ENCODE measurements at places on chromosomes 16 and 17. TPM values are rescaled to one million over a fixed set of nuclear protein-coding genes. Genes with fewer than 3 reads are reported as not detected.
A peak's percentile ranks its signal among the peaks of the same experiment; 100 is the strongest.

DNA sequence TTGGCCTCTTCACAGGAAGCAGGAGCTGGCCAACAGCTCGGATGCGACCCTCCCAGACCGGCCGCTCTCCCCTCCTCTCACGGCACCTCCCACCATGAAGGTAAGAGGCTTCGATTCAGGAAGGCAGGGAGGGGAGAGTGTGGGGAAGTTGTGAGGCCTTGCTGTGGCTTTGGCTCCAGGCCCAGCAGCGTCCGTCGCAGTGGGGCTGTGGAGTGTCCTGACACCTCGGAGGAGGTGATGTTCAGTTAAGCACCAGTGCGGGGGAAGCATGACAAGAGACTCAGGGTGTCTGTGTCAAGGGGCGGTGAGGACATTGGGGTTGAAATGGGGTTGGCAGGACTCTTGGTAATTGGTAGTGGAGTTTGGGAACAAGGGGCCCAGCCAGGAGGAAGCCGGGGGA lies 109.0 kb downstream of the RAP1GAP2 start:
- H3K4me3 ChIP-seq = no peak overlapping the region
- no peak overlapping the region for H3K27ac ChIP-seq
- no peaks in the 10 kb centered on the region for H3K27me3 ChIP-seq
- no peaks in the 10 kb centered on the region for H3K36me3 ChIP-seq

- peaks cover 49% of the 10 kb centered on the region for H3K27me3 ChIP-seq
- no peaks in the 10 kb centered on the region for H3K36me3 ChIP-seq
- no peaks in the 10 kb centered on the region for H3K4me1 ChIP-seq
- no peak within 1 kb of the TSS for H3K4me3 ChIP-seq
- no peak within 1 kb of the TSS for H3K27ac ChIP-seq
These were observed at the start of gene ANKS4B for GRCh38 chr16:21233521-21234150. ANKS4B (plus strand) TSS chr16:21233699; CDS start chr16:21233738, 39 bp downstream.

DNA sequence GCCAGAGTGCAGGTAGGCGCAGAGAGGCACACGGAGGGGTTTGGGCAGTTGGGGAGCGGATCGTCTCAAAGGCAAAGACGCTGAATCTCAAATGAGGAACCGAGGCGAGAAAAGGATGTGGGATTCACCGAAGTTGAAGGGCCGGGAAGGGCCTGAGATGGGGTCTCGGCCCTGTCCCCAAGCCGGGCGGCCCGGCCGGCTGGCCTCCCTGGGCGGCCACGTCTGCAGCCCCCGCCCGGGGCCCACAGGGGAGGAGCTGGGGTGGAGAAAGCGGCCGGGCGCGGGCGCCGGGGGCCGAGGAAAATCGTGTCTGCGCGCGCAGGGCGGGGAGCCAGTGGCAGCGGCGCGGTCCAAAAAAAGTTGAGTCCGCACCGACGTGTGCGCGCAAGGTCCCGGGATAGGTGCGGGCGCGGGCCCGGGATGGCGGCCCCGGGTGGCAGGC lies 458 bp downstream of the SLC12A4 start:
- H3K4me1 ChIP-seq = peaks cover 17% of the 10 kb centered on the region
- peak; percentile 18 for DNase-seq
- peak overlapping the region; percentile 94 for H3K4me3 ChIP-seq

DNA sequence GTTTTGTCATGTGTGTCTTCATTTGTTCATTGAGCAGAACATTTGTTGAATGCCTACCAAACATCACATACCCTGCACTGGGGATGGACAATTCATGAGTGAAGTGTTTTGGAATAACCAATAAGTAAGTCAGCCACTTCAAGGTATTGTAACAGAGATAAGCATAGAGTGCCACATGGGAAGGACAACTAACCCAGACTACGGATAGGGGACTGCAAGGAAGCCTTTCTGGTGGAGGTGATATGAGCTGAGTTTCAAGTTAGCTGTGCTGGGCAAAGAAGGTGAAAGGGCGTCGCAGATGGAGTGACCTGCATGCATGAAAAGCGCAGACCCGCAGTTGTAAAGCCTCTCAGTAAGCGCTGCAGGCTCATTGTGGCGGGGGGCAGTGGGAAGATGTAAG lies 78.8 kb downstream of the TNRC6C start:
- H3K27me3 ChIP-seq = no peaks in the 10 kb centered on the region
- H3K27ac ChIP-seq = no peak overlapping the region

- no peak for DNase-seq
- H3K36me3 ChIP-seq = no peaks in the 10 kb centered on the region
- H3K4me1 ChIP-seq = no peaks in the 10 kb centered on the region
- no peak overlapping the region for H3K4me3 ChIP-seq
- H3K27ac ChIP-seq = no peak overlapping the region
- no peaks in the 10 kb centered on the region for H3K27me3 ChIP-seq
These were observed 26.4 kb downstream of the CPD start for GRCh38 chr17:30405161-30405560.

SLC22A31 gene
- total RNA-seq = 8.4 TPM

ITGAD gene
- total RNA-seq = not detected

SLC52A1 gene
- total RNA-seq = not detected

ZNF287 gene
- 20.6 TPM for total RNA-seq

KRTAP2-3 gene
- 10.8 TPM for total RNA-seq

DGKE gene
- 12.4 TPM for total RNA-seq

RAP1GAP2 gene
- 26.0 TPM for total RNA-seq

PRR15L gene
- 6.0 TPM for total RNA-seq

Data from PC-3 (cell line).